ENCODE measurements at places on chromosomes 12 and 14.

DNA sequence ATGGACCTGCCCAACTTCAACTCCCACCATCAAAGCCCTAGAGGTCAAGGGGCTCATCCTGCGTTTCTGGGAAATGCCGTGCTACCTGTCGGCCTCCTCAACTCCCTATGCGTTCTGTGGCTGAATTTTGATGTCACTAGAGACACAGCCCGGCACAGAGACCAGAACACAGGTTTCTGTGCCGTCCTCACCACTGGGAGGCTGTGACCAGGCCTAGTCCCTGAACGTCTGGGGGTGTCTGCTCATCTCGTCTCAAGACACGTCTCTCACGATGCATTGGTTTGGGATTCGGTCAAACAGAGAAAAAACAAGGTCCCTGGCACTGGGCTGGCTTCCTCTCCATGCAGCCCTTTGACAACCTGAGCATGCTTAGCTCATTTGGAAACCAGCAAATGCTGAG, 33.5 kb downstream of the SLC15A4 start:
- no peak for DNase-seq

- DNase-seq, result no peak
Observed at GRCh38 chr12:101567918-101568317, 26.9 kb upstream of the MYBPC1 start.

- DNase-seq, result no peak
Observed at GRCh38 chr14:94014382-94014781, 11.8 kb upstream of the OTUB2 start.

GRCh38 chr12:20398686-20399085, 30.3 kb downstream of the PDE3A start:
- no peak for DNase-seq

DNA sequence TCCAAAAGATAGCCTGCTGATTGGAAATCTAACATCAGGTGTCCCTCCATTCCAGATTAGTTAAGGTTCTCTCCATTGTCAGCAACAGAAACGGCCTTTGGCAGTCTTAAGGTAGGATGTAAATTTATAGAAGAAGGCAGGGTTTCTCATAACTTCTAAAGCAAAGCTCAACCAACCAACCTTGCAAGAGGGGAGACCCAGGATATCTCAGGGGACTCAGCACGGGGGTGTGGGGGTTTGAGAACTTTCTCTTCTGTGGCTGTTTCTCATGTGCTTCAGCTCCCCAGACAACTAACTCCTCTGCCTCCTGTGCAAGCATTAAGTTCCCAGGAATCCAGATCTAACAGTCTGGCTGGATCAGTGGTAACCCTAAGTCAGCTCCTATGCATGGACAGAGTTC, 148.1 kb downstream of the RIMBP2 start:
- no peak for DNase-seq

- no peak for DNase-seq
Observed at GRCh38 chr14:22471545-22472121, 117.4 kb downstream of the DAD1 start.

- no peak for DNase-seq
Observed at GRCh38 chr12:123245678-123246077, 12.4 kb downstream of the MTRFR start.

- DNase-seq, result peak; percentile 87
Observed at GRCh38 chr12:111685811-111686573, at the start of the genes ACAD10 and BRAP. TSS of gene ACAD10 (plus strand) at chr12:111686053. CDS start at chr12:111692710, 6,657 bp downstream. TSS of gene BRAP (minus strand) at chr12:111685956. CDS start at chr12:111685792, 164 bp downstream.
